Stimulated activated CD4-positive, alpha-beta T cell treated with anti-CD3 and anti-CD28 coated beads, Interleukin-4, amount 100 ng/mL, for 1 hour (primary cell): ENCODE measurements at places on chromosomes 3 and 15.
A peak's percentile ranks its signal among the peaks of the same experiment; 100 is the strongest.

DNA sequence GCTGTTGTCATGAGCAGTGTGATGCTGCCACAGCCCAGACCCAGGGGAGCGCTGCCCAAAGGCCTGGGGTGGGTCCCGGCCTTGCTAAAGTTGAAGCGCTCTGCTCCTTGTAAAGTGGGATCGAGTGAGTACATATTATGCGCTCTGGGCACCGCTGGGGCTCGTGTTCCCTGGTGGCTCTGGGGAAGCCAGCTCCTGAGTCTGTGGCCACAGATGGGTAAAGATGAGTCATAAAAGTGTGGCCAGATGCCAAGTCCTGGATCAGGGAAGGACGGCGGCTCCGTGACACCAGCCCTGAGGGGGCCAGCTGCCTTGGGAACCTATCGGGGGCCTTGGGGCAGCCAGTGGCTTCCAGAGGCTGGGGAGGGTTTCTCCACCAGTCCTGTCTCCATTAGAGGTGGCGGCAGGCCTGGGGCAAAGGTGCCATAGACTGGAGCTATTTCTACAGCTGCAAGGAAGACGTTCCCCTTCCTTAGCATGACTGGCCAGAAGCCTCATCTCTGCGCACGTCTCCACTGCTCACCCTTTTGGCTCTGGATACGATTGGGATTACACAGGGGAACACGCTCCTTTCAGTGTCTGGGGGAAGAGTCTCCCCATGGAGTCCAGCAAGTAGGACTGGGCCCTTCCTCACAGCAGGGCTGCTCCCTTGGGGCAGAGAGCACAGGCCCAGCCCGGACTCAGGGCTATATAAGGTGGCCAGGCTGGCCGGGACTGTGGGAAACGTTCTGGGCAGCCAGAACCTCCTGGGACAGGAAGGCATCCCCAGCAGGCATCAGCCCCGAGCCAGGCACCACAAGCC, 1.2 kb upstream of the ITIH4 start:
- no peak for DNase-seq

GRCh38 chr3:38165722-38166387, 518 bp downstream of the OXSR1 start:
- DNase-seq, result no peak

- DNase-seq, result no peak
Observed at GRCh38 chr3:35505181-35505580, 134.1 kb upstream of the ARPP21 start.

- DNase-seq, result no peak
Observed at GRCh38 chr3:123011447-123011846, 16.1 kb downstream of the SEMA5B start.

- no peak for DNase-seq
Observed at GRCh38 chr3:73350996-73351395, 273.7 kb downstream of the PDZRN3 start.

- DNase-seq, result peak; percentile 81
Observed at GRCh38 chr15:31365655-31366127, 39.1 kb downstream of the KLF13 start.

DNA sequence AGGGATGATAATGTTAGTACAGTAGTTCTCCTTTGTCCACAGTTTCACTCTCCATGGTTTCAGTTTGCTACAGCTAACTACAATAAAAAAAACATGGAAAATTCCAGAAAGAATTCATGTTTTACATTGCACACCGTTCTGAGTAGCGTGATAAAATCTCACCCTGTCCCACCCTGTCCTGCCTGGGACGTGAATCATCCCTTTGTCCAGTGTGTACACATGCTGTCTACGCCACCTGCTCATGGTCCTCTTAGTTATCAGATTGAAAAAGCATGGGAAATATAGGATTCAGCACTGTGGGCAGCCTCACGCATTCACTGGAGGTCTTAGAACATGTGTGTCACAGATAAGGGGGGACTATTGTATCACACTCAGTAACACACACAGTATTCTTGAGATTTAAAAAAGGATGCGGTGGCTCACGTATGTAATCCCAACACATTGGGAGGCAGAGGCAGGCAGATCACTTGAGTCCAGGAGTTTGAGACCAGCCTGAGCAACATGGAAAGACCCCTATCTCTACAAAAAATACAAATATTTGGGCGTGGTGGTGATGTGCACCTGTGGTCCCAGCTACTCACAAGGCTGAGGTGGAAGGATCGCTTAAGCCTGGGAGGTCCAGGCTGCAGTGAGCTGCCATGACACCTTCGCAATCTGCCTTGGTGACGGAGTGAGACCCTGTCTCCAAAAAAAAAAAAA, 8.7 kb upstream of the FLNB start:
- DNase-seq, result no peak

GRCh38 chr3:124126436-124127023, 134.6 kb upstream of the ROPN1 start:
- no peak for DNase-seq
